ENCODE measurements at places on chromosomes 5 and 9. TPM values are rescaled to one million over a fixed set of nuclear protein-coding genes. Genes with fewer than 3 reads are reported as not detected.

- DNase-seq: no peak
These were observed 160.6 kb downstream of the NFIB start for GRCh38 chr9:14153310-14153720.

- DNase-seq: no peak
These were observed 511 bp downstream of the CYSTM1 start for GRCh38 chr5:140175367-140176030.

- peak; percentile 63 for DNase-seq
These were observed 188.8 kb downstream of the CSNK1G3 start for GRCh38 chr5:123700624-123701287.

GRCh38 chr9:28915202-28915930 lies 1342.1 kb upstream of the C9orf72 start:
- no peak for DNase-seq

- DNase-seq: no peak
These were observed 158.6 kb downstream of the SEMA6A start for GRCh38 chr5:116415989-116416388.

DNA sequence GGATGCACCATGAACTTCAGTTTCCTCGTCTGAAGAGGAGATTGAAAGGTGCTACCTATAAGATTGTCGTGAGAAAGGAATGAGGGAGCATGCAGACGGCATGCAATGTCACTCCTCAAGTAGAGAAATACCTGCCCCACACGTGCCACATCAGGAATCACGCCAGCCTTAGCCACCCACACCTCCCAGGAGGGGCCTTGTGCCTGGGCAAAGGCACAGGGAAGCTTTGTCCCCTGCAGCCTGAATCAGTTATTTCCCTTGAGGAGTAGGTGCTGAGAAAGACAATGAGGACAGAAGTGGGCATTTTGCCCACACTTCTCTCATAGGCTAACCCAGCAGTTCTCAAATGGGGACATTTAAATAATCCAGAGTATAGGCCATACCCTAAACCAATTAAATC lies 31.0 kb downstream of the FSTL4 start:
- no peak for DNase-seq

GRCh38 chr9:87731321-87731720 lies 5.4 kb downstream of the CTSL start:
- no peak for DNase-seq

- DNase-seq: no peak
These were observed 23.0 kb upstream of the MEIKIN start for GRCh38 chr5:131968396-131968954.

DNA sequence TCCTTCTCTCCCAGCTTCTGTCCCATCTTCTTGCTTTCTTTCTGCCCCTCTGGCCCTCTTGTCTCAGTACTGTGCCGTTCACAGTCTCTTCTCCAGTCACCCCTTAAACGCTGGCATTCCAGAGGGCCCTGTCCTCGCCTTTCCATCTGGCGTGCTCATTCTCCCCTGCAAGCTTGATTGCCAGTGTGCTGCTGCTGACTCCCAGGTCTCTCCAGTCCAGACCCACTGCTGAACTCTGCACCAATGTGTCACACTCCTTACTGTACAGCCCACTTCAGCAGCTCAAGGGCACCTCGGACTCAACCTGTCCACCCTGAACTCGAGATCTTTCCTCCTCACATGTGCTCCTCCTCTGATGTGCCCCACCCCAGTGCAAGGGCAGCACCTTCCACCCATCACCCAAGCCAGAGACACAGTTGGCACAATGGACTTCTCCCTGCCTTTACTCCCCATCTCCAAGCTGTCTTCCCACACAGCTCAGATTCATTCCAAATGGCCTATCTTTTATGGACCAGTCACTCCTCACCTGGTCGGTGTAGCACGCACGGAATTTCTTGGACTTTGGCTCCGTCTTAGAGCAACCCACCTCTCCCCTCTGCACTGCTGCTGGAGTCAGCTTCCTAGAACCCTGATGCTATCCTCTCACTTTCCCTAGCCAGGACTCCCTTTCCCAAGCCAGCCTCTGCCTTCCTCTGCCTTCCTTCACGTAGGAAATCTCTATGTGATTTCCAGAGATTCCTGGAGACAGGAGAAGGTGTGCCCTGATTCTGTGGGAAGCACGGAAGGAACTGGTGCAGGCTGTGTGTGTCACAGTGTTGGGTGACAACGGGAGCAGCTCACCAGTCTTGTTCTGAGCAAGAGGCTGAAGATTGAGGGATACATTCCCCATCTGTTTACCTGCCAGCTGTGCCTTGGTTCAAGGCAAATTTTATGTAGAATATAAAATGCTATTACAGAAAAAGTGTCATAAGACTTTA lies 26.0 kb upstream of the SLC2A8 start:
- no peak for DNase-seq

DNA sequence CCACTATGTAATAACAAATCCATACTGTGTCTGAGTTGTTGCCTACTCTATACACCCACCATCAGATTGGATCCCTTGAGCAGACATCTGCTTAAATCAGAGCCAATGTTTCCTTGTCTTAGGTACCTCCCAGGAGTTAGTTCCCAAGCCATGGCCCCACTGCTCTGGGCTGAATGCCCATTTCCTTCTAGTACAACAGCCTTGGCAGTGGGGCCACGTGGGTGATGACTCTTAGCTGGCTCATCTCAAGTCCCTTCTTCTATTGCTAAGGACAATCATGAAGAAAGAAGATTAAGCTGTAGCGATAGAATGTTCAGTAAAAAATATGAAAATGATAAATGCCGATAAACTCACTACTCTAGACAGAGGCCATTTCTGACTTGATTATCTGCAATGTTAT lies 16.6 kb downstream of the PTGR1 start:
- no peak for DNase-seq

DNA sequence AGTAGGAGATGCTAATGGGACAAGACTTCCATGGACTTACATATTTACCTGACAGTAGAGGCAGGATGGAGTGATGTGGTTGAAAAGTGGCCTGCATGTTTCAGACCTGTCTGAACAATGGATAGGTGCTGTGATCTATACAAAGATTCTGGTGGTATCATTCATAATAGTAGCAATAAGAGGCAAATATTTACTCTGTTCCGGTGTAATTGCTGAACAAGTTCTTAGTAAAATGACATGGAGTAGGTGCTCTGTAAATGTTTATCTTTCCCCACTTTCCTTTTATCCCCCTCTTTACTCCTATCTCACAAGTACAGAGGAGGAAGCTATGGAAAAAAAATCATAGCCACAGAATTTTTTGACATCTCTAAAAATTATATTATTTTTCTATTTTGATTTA lies 159.0 kb upstream of the SLC12A2 start:
- DNase-seq: no peak

- DNase-seq: no peak
These were observed 137.2 kb downstream of the ARRDC3 start for GRCh38 chr5:91245871-91246270.

DNA sequence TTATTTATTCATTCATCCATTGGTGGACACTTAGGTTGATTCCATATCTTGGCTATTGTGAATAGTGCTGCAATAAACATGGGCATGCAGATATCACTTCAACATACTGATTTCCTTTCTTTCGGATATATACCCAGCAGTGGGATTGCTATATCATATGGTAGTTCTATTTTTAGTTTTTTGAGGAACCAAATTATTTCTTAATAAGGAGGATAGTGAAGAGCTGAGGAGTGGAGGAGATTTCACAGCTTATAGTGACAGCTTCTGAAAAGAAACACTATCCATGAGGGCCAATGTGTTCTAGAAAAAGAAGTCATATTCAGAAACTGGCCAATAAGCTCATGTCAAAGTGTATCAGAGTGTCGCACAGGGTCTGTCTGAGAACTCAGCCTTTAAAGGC lies 183.3 kb downstream of the SEC61B start:
- DNase-seq: no peak

DNA sequence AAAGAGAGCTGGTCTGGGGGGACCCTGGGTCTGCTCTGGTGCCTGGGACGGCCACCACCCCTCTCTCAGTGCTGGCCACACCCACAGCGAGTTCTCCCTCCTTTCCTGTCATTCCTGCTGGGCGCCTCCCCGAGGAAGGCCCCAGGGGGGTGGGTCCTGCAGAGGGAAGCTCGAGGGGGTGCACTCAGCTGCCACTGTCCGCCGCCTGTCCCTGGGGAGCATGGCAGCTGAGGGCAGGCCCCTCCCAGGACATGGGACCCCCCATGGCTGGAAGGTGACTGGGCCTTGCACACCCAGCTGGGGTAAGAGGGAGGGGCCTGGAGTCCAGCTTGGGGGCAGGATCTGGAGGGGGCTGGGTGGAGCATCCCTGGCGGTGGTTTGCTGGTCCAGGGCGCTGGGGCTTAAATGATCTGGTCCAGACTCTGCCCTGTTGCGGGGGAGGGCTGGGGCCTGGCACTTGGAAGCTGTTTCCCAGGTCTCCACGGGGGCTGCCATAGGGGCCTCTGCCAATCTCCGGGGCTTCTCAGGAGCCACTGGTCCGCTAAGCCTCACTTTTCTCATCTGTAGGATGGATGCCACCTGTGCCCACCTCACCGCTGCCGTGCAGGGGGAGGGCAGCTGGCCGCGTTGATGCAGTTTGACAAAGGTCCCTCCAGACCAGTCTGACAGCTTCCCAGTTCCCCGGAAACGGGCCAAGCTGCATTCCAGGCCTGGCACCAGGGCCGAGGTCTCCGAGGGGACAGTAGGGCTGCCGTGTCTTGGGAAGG lies 6.0 kb upstream of the SLC2A6 start:
- DNase-seq: no peak

- no peak for DNase-seq
These were observed 48.0 kb downstream of the HAPLN1 start for GRCh38 chr5:83672646-83673045.

Gene GPR21
- not detected for total RNA-seq

GRCh38 chr5:151002681-151003502 lies 17.5 kb upstream of the GPX3 start:
- DNase-seq: no peak

GRCh38 chr9:133873009-133873408 lies 119.1 kb downstream of the VAV2 start:
- DNase-seq: no peak

- peak; percentile 80 for DNase-seq
These were observed 95.1 kb downstream of the ANXA2R start for GRCh38 chr5:42944989-42945388.

Gene EFCAB9
- not detected for total RNA-seq

Gene PRRX2
- 6.3 TPM for total RNA-seq

Measured in Panc1 (cell line).